ENCODE measurements at places on chromosomes 16 and 17.

GRCh38 chr17:44541884-44542581 lies 15.3 kb upstream of the FZD2 start:
- no peak for DNase-seq

- DNase-seq = no peak
These were observed 21.6 kb upstream of the ARL4D start for GRCh38 chr17:43377056-43377810.

DNA sequence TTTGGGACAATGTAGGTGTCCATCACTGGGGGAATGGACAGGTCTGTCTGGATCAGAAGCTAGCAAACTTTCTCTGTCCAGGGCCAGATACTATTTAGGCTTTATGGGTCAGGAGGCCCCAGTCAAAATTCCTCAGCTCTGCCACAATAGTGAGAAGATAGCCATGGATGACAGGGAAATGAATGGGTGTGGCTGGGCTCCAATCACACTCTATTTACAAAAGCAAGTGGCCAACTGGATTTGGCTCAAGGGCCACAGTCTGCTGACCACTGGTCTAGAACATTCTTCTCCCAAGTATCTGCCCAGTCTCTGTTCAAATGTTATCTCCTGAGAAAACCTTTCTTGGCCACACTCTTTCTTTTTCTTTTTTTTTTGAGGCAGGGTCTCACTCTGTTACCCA lies 339.9 kb downstream of the SOX9 start:
- no peak for DNase-seq

GRCh38 chr17:2885733-2886132 lies 89.5 kb downstream of the RAP1GAP2 start:
- no peak for DNase-seq

GRCh38 chr16:53651357-53651756 lies 52.3 kb downstream of the RPGRIP1L start:
- DNase-seq = no peak

DNA sequence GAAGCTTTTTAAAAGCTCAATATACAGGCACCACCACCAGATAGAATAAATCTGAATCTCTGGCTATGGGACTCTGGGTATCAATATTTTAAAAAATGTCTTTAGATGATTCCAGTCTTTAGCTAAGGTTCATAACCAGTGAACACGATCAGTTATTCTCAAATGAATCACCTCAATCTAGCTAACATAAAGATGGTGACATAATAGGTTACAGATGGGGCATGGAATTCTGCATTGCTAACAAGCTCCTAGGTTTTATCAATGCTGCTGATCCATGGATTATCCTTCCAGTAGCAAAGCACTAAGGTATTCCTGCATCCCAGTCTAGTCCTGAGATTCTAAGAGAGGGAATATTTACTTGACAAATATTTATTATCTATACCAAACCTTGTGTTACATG lies 415.5 kb upstream of the CDH11 start:
- no peak for DNase-seq

DNA sequence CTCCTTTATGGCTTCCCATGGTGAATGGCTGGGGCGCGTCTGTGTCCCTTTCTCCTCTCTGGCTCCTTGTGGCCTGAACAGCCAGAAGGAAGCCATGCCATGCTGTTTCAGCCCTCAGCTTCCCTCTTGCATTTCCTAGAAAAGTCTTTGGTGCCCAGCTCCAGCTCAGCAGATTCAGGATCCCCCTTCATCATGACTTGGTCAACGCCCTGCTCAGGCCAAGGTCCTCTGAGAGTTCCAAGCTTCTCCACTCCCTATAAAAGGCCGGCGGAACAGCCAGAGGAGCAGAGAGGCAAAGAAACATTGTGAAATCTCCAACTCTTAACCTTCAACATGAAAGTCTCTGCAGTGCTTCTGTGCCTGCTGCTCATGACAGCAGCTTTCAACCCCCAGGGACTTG lies at the start of gene CCL13:
Gene CCL13 (plus strand): TSS at position 287 of the 400 bp plus-strand sequence. CDS start 47 bp downstream, at position 334.
- no peak for DNase-seq

DNA sequence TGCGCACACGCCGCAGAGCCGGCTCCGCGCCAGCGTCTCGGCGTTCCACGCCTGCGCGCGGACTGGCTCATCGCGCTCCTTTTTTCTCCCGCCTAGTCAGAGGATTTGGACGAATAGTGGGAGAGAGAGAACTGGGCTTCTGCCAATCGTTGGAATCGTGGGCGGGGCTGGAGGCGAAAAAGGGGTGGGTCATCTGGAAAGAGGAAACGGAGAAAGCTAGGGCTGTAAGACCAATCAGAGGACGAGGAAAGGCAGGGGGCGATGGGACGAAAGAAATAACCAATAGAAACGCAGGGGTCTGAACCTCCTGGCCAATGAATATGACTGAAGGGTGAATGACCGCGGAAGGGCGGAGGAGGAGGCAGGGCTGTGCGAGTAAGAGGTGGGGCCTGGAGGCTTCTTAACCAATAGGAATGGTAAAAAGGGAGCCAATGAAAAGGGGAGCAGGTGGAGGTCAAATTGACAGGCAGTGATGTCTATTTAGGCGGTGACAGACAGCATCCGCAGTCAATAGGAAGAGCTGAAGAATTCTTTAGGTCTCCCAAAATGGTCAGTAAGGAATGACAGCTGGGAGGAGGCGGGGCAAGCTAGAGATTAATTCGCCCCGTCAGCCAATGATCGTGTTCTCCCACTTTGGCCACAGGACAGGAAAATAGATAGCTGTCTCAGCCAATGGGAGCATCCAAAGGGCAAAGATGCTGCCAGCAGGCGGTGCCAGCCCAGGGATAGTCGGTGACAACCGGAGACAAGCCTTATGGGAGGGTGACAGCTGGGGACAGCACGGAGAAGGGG lies at the start of gene TBC1D10B:
Gene TBC1D10B (minus strand): TSS at position 39 of the 792 bp plus-strand sequence. CDS start 311 bp downstream, outside the sequence.
- peak; percentile 100 for DNase-seq

- DNase-seq = no peak
These were observed 11.8 kb upstream of the NLRC3 start for GRCh38 chr16:3589001-3589400.

DNA sequence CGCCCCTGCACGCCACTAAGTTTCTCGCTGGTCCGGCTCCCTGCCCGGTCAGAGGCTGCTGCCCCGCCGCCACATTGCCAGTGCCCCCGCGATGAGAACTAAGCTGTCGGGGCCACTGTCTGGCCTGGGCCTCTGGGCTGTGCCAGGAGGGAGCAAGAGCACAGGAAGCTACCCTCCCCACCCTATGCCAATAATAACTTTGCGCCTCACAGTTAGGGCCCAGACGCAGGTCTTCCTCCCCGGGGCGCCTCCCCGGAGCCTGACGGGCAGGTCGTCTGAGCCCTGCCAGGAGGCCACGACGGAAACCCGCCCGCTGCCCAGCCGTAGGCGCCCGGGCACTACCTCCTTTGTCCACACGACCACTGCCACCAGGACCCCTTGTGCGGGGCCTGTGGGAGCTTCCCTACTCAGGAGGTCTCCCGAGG lies 1.5 kb downstream of the ZFPM1 start:
- no peak for DNase-seq

GRCh38 chr17:15454346-15454745 lies 13.1 kb downstream of the CDRT4 start:
- no peak for DNase-seq

- DNase-seq = no peak
These were observed 38.4 kb downstream of the EPN2 start for GRCh38 chr17:19275457-19276127.
